ENCODE measurements at places on chromosomes 5 and 9. TPM values are rescaled to one million over a fixed set of nuclear protein-coding genes. Genes with fewer than 3 reads are reported as not detected.

OLFM1 gene
- total RNA-seq: 0.30 TPM

TIMD4 gene
- 10.2 TPM for total RNA-seq

SPEF2 gene
- 14.1 TPM for total RNA-seq

PIP5KL1 gene
- total RNA-seq: 2.6 TPM

PLEKHG4B gene
- total RNA-seq: not detected

DBH gene
- total RNA-seq: not detected

MARCHF3 gene
- 1.6 TPM for total RNA-seq

GRCh38 chr9:126327006-126327713 lies 531 bp downstream of the MVB12B start:
- H3K27me3 ChIP-seq: no peaks in the 10 kb centered on the region
- H3K27ac ChIP-seq: peak overlapping the region; percentile 88
- peaks cover 55% of the 10 kb centered on the region for H3K4me1 ChIP-seq
- peaks cover 29% of the 10 kb centered on the region for H3K36me3 ChIP-seq
- peak overlapping the region; percentile 86 for H3K4me3 ChIP-seq

DNA sequence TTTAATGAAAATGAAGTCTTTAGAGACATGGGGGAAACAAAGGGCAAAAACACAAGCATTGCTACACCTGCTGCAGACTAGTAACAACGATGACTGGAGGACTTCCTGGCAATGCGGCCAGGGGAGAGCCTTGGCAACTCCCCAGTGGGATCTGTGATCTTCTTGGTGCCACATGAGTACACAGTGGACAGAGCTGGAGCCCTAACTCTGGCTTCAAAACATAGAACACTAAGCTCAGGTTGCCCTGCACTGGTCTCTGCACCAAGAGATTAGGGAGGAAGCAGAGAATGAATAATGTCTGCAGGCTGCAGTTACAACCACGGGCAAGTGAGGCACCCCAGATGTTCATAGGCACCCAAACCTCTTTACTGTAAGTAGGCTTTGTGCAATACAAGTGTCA lies 91.1 kb downstream of the MRPS27 start:
- H3K27ac ChIP-seq: no peak overlapping the region
- H3K27me3 ChIP-seq: peaks cover 22% of the 10 kb centered on the region
- no peak for DNase-seq
- peaks cover 63% of the 10 kb centered on the region for H3K36me3 ChIP-seq
- H3K4me1 ChIP-seq: peaks cover 15% of the 10 kb centered on the region

DNA sequence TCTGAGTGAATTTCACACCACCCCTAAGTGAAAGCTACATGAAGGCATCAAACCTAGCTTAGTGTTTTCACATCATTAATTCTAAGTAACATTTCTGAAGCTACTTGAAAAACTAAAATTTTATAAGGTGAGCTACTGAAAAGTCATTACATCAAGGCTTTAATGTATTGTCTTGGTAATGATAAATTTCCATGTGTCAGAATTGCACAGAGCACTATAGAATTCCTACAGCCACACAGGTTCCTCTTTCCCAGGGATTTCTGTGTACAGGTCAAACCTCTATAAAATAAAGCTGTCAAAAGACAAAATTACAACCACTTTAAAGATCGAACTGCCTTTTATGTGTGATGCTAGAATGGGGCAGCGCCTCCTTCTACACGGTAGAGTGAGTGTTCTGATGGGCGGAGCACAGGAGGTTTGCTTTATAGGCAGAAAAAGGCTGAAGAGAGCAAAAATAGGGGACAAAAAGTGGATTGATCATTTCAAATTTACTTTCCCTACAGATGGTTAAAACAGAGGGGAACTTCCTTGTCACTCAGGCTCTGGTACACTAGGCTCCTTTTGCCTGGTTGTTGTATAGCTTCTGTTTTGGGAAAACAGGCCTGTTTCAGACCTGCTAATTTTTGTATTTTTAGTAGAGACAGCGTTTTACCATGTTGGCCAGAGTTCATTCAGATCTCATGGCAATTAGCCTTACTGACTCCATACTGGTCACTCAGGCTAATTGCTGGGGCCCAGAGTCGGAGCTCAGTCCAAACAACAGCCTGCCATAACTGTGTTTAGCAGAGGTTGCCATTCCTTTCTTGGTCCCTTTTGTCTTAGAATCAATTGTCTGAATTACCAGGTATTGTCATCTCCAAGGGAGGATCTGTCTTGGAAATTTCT lies 102.5 kb upstream of the BASP1 start:
- H3K36me3 ChIP-seq: no peaks in the 10 kb centered on the region
- no peak overlapping the region for H3K4me3 ChIP-seq
- H3K27ac ChIP-seq: no peak overlapping the region
- H3K4me1 ChIP-seq: no peaks in the 10 kb centered on the region
- H3K27me3 ChIP-seq: no peaks in the 10 kb centered on the region

- no peaks in the 10 kb centered on the region for H3K27me3 ChIP-seq
- H3K27ac ChIP-seq: peak overlapping the region; percentile 83
- H3K4me3 ChIP-seq: peak overlapping the region; percentile 99
- H3K36me3 ChIP-seq: peaks cover 3% of the 10 kb centered on the region
- DNase-seq: peak; percentile 85
Observed at GRCh38 chr5:134527156-134527960, 1.9 kb downstream of the JADE2 start.

- H3K4me3 ChIP-seq: no peak overlapping the region
- no peak overlapping the region for H3K27ac ChIP-seq
- DNase-seq: no peak
- no peaks in the 10 kb centered on the region for H3K36me3 ChIP-seq
Observed at GRCh38 chr9:14391620-14392019, 77.7 kb upstream of the NFIB start.

GRCh38 chr9:34372467-34373011 lies 4.2 kb downstream of the MYORG start:
- DNase-seq: no peak
- no peak overlapping the region for H3K27ac ChIP-seq
- H3K36me3 ChIP-seq: peaks cover 37% of the 10 kb centered on the region

- peaks cover 27% of the 10 kb centered on the region for H3K27me3 ChIP-seq
- no peak for DNase-seq
- no peak overlapping the region for H3K4me3 ChIP-seq
- H3K36me3 ChIP-seq: no peaks in the 10 kb centered on the region
- H3K4me1 ChIP-seq: no peaks in the 10 kb centered on the region
- no peak overlapping the region for H3K27ac ChIP-seq
Observed at GRCh38 chr5:75756981-75757380, 39.7 kb upstream of the POC5 start.

- peaks cover 79% of the 10 kb centered on the region for H3K4me1 ChIP-seq
- H3K27ac ChIP-seq: peak overlapping the region; percentile 83
- peaks cover 6% of the 10 kb centered on the region for H3K36me3 ChIP-seq
- H3K4me3 ChIP-seq: peak overlapping the region; percentile 60
- DNase-seq: no peak
Observed at GRCh38 chr5:10631316-10631996, 67.6 kb downstream of the ANKRD33B start.

DNA sequence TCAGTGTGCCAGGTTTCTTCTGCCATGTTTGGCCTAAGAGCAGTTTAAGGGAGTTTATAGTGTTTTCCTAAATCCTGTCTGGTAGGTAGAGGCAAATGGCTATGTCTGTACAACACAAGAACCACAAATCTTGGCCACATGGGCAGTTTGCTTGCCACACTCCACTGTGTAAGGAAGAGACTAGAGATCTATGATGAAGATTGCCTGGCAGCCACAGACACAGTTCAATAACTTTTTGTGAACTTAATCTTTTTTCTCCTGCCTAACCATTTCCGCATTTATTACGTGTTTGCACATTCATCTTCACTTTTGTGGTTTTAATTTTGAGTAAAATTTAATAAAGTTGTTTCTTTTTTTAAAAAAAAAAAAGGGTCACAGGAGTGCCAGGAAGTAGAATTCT lies 5.8 kb downstream of the MFAP3 start:
- H3K4me3 ChIP-seq: no peak overlapping the region
- H3K27me3 ChIP-seq: no peaks in the 10 kb centered on the region
- peaks cover 12% of the 10 kb centered on the region for H3K36me3 ChIP-seq
- DNase-seq: no peak
- H3K27ac ChIP-seq: no peak overlapping the region

DNA sequence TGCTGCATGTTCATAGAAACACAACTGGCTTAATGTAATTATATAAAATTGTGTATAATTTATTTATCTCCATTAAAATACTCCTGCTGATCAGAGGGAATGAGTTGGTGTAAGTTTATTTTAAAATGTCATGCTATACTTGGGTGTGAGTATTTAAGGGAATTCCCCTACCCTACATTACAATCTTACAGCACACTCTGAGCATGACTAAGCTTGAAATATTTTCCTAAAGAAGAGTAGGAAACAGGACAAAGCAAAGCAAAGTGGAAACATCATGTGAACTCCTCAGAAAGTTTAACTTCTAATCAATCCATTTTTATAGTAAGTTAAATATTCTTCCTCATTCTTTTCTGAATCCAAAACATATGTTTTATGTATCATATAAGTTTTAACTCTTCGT lies 1271.3 kb downstream of the EFNA5 start:
- no peaks in the 10 kb centered on the region for H3K36me3 ChIP-seq
- DNase-seq: no peak
- H3K27ac ChIP-seq: no peak overlapping the region
- H3K4me3 ChIP-seq: no peak overlapping the region

- no peak for DNase-seq
- H3K27ac ChIP-seq: no peak overlapping the region
- H3K4me1 ChIP-seq: peaks cover 37% of the 10 kb centered on the region
- no peaks in the 10 kb centered on the region for H3K27me3 ChIP-seq
- peaks cover 48% of the 10 kb centered on the region for H3K36me3 ChIP-seq
Observed at GRCh38 chr5:132407970-132408369, 38.5 kb downstream of the SLC22A5 start.

GRCh38 chr9:35395706-35396101 lies 94.2 kb upstream of the RUSC2 start:
- no peaks in the 10 kb centered on the region for H3K4me1 ChIP-seq
- no peak overlapping the region for H3K4me3 ChIP-seq
- peaks cover 3% of the 10 kb centered on the region for H3K27me3 ChIP-seq
- H3K27ac ChIP-seq: no peak overlapping the region
- H3K36me3 ChIP-seq: no peaks in the 10 kb centered on the region

GRCh38 chr9:130922893-130923610 lies 16.0 kb downstream of the FIBCD1 start:
- DNase-seq: no peak
- H3K27ac ChIP-seq: no peak overlapping the region
- H3K36me3 ChIP-seq: no peaks in the 10 kb centered on the region
- no peaks in the 10 kb centered on the region for H3K4me1 ChIP-seq
- no peak overlapping the region for H3K4me3 ChIP-seq
- peaks cover 11% of the 10 kb centered on the region for H3K27me3 ChIP-seq

GRCh38 chr5:37640088-37640487 lies 199.8 kb downstream of the GDNF start:
- H3K4me3 ChIP-seq: no peak overlapping the region
- DNase-seq: no peak
- no peak overlapping the region for H3K27ac ChIP-seq
- no peaks in the 10 kb centered on the region for H3K27me3 ChIP-seq
- H3K36me3 ChIP-seq: peaks cover 8% of the 10 kb centered on the region

DNA sequence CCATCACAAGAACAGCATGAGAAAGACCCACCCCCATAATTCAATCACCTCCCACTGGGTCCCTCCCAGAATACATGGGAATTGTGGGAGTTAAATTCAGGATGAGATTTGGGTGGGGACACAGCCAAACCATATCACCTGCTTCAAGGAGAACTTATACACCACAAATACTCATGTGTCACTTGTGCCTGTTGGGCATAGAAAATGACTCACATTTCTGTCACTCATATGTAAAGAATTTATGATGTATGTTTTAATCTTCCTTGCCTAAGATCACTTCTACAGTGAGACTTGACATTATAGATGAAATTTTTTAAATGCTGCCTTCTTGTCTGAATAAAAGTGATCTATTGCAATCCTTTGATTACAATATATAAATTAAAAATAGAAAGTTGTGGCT lies 23.0 kb upstream of the PRDM6 start:
- H3K4me3 ChIP-seq: no peak overlapping the region
- H3K27me3 ChIP-seq: peaks cover 12% of the 10 kb centered on the region
- no peak overlapping the region for H3K27ac ChIP-seq
- no peak for DNase-seq
- no peaks in the 10 kb centered on the region for H3K36me3 ChIP-seq

DNA sequence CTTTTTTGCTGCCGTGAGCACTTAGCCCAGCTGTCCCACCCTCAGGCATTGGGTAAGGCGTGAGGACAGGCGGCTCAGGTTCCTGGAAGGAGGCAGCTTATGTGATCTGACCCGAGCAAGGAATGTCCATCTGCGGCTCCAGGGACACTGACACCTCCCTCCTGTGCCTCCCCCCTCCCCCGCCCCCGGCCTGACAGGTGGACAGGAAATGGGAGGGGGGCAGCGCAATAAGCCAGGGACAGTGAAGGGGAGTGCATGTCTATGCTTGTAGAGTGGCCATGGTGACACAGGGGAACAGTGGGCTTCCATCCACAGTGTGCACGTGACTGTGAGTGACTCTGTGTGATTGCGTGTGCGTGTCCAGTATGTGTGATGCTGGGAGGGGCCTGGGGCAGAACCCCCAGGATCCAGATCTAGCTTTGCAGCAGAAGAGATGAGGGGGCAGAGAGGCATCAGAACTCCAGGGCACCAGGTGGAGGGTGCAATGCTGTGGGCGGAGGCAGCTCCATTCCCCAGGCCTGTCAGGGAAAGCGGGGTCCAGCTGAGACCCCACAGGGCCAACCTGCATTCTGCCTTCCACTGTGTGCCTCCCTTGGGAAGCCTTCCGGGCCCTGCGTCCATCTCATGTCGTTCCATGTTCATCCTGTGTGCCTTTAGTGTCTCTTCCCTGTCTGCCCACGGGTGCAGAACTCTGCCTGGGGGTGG lies 30.5 kb downstream of the CNTFR start:
- H3K4me3 ChIP-seq: no peak overlapping the region
- peaks cover 17% of the 10 kb centered on the region for H3K27me3 ChIP-seq
- DNase-seq: no peak
- no peaks in the 10 kb centered on the region for H3K4me1 ChIP-seq
- H3K36me3 ChIP-seq: no peaks in the 10 kb centered on the region

- no peak overlapping the region for H3K4me3 ChIP-seq
- DNase-seq: no peak
- no peaks in the 10 kb centered on the region for H3K27me3 ChIP-seq
- H3K4me1 ChIP-seq: peaks cover 11% of the 10 kb centered on the region
Observed at GRCh38 chr9:121328876-121329681, 41.0 kb downstream of the STOM start.

DNA sequence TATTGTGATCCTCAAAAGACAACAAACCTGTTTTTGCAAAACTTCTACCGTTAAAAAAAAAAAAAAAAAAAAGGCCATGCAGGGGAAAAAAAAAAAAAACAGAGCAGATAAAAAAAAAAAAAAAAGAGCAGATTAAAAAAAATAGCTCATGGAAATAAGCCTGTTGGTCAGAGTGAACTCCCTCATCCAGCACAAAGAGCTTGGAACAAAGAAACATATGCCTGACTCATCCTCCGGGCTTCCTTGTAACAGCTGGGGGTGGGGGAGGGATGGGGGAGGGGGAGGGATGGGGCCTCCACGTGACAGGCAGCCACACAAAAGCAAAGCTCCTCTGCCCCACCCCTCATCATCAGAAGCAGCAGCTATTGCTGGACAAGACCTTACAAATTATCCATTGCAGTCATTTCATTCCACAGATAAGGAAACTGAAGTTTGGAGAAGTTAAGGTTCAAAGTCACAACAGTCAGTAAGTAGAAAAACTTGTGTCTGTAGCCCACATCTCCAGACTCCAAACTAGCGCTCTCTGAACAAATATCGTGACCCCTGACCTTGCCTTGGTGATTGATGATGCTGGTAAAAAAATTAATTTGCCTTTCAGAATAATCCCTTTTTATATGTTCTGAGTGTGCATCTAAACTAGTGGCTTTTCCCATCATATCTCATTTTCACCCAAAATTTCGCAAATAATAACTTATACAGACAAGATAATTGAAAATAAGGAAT lies 38.9 kb downstream of the SLC35D2 start:
- no peaks in the 10 kb centered on the region for H3K36me3 ChIP-seq
- no peak for DNase-seq
- H3K27ac ChIP-seq: no peak overlapping the region
- H3K4me3 ChIP-seq: no peak overlapping the region
